CD4-positive, alpha-beta T cell treated with Interleukin-21 for 1 hour (primary cell): ENCODE measurements at places on chromosomes 1 and 21.

DNA sequence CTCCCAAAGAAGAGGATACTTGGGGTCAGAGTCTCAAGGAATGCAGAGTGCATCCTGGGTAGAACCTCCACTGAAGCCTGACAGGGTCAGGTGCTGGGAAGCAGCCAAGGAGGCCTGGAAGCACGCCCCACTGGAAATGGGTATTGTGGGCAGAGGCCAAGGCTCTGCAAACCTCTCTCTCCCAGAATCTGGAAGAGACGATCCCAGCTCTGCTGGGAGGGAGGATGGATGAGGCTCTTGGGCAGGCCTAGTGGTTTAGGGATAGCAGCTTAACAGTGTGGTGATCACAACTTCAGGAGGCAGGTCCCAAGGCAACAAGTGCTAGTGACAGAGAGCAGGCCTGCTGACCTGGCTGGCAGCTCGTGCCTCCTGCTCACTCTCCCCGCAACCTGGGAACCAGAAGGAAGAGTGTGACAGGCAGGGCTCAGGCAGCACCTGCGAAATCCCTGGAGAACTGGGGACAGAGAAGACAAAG, 641.0 kb downstream of the PLPP3 start:
- DNase-seq, result no peak

DNA sequence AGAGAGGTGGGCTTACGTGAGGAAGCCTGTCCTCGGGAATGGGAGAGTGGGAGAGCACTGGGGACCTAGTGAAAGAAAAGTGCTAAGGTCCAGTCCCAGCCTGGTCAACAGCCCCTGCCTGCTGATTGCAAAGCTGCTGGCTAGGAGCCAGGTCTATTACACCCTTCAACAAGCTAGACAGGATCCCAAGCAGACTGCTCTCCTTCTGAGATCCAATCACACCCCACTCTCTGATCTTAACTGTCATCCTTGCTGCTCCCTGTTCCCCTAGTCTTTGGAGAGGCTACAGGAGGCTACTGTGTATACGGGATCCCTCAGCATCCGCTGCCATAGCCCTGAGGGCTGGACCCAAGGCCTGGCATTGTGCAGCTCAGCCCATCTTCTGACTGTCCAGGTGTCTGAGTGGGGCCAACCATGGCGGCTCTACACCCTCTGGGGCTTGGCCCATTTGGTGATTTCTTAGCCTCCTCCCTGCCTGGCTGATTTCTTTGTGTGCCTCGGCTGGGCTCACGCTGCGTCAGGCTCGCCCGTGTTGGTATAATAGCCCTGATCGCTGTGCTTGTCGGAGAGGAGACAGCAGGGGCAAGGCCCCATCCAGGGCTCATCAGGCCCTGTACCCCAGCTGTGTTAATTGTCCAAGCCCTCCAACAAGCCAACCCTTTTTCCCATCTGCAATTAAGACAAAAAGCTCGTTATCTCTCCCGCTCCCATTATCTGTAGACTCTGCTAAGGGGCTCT, 43.9 kb downstream of the NAV1 start:
- no peak for DNase-seq

- peak; percentile 25 for DNase-seq
Measured at GRCh38 chr1:25100151-25100833, 132.0 kb downstream of the SYF2 start.

DNA sequence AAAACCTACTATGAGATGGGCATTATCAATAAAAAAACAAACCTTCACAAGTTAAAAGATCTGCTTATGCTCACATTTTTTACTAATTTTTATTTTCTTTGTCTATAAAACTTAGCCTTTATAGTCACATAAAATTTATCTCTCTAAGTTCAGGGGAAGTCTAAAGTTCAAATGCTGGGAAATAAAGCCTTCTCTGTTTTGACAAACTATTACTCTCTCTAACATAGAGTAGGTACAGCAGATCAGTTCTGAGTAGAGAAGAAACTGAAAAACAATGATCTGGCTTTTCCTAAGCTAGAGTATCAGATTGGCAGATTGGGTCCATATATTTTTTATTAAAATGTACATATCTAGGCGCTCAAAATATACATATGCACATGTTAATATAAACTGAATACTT, 31.2 kb downstream of the C1orf141 start:
- no peak for DNase-seq

GRCh38 chr1:170284951-170285350, 139.2 kb downstream of the NTMT2 start:
- DNase-seq, result no peak

DNA sequence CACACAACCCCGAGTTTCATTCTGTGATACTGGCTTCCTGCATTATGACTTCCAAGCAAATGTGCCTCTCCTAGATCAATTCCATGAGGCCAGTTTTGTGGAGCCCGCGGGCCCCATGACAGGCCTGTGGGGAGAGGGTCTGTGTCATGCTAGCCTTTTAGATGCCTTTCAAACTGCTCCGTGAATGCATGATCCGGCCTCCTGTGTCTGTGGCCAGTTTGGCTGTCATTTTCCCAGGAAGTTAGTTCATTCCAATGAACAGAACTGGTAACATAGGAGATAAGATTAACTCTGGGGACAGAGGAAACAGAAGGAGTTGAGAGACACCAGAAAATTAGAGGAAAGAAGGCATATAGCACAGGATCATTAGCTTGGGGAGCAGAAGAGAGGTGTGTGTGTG, 3.2 kb downstream of the FNDC7 start:
- DNase-seq, result no peak

- no peak for DNase-seq
Measured at GRCh38 chr1:151982300-151983005, 11.2 kb downstream of the S100A10 start.

GRCh38 chr1:55685560-55685959, 470.4 kb upstream of the USP24 start:
- no peak for DNase-seq

DNA sequence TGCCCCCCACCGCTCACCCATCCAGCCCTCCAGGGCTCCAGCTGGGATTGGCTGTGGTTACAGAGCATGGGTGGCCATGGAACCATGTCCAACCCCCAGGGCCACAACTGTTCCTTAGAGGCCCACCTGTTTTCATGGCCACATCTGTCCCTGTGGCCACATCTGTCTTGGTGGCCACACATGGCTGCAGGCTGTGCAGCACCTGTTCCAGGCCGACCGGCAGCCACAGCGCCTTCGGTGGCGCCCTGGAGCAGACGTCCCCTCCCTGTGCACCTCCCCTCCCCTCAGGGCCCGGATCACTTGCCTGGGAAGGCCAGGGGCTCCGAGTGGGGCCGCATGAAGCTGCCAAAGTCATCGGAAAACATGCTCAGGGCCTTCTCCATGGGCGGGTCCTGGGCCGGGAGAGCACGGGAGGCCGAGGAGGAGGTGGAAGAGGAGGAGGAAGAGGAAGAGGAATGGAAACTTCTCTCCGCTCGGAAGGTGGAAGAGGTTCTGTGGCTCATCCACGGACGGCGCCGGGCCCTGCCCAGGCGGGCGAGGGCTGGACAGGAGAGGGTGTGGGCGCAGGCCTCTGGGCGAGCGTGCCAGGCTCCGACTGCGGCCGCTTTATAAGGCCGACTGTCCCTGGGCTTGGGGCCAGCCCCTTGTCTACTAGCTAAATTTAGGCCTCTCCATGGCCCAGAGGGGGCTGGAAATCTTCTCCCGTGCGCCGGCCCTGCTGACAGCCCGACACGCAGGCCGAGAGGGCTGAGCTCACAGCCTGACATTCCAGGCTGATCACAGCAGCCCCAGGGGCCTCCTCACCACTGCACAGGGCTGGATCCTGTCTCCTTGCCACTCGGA, at the start of gene HSPB7:
HSPB7 (minus strand) TSS at position 583 of the 843 bp plus-strand sequence; CDS start at position 503, 80 bp downstream.
- no peak for DNase-seq

DNA sequence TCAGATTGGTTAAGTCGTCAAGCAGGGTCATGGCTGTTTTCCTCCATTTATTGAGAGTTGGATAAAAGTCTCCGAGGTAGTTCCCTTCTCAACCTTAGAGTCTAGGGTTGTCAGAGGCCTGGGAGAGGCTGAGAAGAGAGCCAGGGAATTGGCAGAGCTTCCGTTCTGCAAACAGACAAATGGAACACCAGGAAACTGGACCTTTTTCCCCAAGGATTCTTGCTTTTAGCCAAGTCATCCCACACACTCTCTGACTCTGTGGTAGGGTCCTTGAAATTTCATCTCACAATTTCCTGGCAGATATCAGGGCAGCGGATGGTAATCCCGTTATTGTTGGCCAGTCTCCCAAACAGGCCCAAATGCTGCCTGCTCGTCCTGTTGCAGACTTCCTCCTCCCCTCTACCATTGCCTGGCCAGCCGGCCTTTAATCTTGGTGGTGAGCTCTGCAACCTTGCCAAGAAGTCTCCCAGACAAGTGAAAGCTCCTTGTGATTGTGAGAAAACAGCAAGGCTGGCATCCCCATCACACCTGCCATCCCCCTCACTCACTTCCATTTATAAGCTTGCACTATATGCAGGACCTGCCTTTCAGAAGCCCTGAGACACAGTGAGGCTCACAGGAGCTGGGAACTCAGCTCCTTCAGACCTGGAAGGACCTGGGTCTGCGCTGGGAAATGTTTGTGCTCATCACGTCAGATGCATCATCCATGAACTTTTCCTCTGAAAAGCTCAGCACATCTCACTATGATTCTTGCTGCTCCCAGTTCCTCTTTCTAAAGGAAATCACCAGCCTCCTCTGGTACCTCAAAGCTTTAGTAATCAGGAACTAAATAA, 13.7 kb upstream of the SRP9 start:
- DNase-seq, result no peak

DNA sequence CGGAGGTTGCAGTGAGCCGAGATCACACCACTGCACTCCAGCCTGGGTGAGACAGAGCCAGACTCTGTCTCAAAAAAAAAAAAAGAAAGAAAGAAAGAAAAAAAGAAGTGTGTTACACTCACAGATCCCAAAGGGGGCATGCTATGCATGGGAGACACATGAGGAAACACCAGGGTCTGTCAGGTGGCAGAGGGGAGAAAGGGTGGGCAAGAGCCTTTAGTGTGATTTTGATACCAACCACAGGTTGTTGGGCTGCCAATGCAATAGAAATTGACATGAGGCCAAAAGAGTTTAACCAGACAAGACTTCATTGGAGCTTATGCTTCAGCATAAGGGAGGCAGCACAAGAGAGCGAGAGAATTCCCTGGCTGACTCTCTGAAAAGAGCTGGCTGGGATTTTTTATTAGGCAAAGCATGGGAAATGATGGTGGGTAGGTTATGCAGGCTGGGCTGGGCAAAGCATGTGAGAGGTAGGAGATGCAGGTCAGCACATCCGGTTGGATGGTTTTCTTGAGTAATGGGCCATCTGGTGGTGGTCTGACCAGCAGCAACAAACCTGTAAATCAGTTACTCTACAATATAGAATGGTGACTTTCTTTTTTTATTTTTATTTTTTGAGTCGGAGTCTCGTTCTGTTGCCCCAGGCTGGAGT, 11.7 kb upstream of the EXTL1 start:
- no peak for DNase-seq

DNA sequence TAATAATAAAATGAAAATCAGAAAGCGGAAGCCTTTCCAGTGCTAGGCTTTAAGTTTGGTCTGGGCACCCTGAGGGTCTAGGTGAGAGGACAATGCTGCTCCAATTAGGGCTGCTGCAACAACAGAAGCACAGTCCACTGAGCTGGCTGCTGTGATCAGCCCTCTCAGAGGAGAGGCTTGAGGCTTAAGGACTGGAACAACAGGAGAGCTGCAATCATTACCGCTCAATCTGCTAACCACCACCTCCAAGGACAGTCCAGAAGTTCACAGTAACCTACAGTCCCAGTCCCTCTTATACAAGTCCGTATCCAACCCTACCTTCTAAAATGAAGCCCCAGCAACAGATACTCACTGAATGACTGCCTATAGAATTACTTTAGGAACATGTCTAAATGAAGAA, 62.1 kb downstream of the USP24 start:
- DNase-seq, result no peak

GRCh38 chr1:169196581-169196980, 90.1 kb downstream of the ATP1B1 start:
- DNase-seq, result no peak

- no peak for DNase-seq
Measured at GRCh38 chr1:246724731-246725095, 504 bp downstream of the SCCPDH start.

- no peak for DNase-seq
Measured at GRCh38 chr21:34213959-34214358, 140.6 kb downstream of the MRPS6 start.

DNA sequence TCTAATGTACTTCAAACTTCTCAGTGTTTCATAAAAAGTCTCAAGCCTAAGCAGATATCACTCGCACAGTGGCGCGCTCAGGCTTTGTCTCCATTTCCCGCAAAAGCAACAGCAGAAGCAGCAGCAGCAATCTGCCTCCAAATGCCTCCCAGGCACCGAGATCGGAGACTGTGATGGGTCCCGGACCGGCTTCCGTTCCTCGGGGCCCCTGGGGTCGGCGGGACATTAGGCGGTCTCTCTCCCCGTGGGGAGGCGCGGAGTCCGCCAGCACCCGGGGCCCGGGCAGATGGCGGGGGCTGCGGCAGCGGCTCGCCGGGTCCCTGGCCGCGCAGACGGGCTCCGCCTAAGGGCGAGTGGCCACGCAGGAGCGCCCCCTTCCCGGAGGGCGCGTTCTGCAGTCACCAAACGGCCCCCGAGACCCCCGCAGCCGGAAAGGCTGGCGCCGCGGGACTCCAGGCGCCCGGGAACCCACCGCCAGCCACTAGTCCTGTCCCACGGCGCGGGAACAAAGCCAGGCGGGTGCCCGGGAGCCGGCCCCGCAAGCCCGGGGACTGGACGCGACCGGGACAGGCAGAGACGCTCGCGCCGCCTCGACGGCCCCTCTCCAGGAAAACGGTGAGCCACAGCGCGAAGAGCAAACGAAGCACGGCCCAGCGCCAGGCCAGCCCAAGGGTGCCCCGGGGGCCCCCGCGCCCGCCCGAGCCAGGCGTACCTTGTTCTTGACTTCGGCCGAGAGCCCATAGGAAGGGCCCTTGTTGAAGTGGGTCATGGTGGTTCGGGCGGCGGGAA, 590 bp downstream of the CNN3 start:
- peak; percentile 6 for DNase-seq

DNA sequence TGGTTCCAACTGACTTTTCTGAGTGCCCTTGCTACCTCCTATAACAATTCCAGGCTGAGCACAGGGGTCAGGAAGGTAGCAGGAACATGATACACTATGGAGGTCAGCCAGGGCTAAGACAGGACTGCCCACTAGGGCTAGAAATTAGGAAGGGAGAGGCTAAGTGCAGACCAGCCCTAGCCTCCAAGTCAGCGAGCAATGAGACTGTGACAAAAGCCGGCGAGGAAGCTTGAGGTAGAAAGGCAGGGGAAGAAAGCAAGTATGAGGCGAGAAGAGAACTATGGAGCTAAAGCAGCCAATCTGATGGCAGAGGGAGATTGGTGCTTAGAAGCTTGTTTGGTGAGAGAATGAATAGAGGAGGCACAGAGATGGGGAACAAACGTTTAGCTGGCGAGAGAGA, 4.7 kb downstream of the UROD start:
- DNase-seq, result no peak

- DNase-seq, result no peak
Measured at GRCh38 chr1:59156526-59157199, 140.2 kb upstream of the FGGY start.

DNA sequence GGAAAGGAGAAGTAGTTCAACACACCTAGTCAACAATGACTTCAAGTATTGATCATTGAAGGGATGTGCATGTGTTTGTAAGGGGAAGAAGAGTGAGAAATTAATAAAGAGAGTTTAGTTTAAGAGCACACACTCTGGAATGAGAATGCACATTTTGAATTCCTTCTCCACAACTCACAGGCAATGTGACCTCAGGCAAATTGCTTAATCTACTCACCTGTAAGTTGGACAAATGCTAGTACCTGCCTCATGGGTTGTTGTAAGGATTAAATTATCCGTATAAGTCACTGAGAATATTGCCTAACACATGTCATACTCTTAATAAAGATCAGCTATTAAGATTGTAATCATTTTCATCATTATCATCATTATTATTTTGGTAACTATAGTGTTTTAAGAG, 204.0 kb upstream of the NFIA start:
- no peak for DNase-seq
